ENCODE measurements at places on chromosomes 1 and 21.

- DNase-seq = no peak
Measured at GRCh38 chr1:89552471-89553081, 27.9 kb downstream of the LRRC8B start.

DNA sequence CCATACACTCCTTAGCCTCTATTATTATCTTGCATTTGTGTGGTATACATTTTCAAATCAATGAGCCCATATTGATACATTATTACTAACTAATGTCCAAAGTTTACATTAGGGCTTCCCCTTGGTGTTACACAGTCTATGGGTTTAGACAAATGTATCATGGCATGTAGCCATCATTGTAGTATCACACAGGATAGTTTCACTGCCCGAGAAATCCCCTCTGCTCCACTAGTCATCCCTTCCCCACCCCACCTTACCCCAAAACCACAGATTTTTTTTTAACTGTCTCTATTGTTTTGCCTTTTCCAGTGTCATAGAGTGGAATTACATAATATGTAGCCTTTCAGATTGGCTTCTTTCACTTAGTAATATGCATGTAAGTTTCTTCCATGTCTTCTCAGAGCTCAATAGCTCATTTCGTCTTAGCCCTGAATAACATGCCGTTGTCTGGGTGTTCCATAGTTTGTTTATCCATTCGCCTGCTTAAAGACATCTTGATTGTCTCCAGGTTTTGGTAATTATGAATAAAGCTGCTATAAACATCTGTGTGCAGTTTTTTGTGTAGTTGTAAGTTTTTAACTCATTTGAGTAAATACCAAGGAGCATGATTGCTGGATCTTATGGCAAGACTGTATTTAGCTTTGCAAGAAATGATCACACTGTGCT lies 86.4 kb upstream of the LYST start:
- DNase-seq = no peak

DNA sequence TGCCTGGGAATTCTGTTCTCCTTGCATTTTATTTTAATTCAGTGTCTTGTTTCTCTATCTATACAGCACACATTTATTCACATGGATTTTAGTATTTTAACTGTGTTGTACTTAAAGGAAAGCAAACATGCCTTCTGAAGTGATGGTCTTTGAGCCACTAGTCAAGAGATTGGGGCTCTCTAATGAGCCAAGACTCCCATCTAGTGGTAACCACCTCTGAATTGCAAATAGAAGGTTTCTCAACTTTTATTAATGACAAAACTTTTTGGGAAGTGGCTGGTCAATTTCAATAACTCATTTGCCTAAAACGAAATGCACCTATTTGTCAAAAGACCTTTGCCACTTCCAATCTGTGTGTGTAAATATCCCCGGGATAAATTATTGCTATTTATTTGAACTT lies 199.6 kb downstream of the LTN1 start:
- DNase-seq = peak; percentile 65

- no peak for DNase-seq
Measured at GRCh38 chr1:203305809-203306088, 430 bp downstream of the BTG2 start.

DNA sequence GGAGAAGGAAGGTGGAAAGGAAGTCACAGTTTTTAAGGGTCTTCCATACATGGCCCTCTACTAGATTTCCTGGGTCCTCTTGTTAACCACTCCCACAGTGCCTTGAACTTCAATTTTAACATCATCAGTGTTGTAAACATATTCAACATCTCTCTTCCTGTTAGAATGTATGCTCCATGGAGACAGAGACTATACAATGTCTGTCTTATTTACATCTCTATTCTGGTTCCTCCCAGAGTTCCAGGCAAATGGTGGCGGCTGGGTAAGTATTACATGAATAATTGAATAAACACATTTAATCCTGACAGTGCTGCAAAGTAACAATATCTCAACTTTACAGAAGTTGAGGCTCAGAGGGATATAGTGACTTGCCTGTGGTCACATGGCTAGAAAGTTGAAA lies 40.3 kb downstream of the CDC7 start:
- DNase-seq = no peak

Data from fibroblast of skin of scalp (primary cell).